Iris pigment epithelial cell (primary cell): ENCODE measurements at places on chromosomes 16 and 17.

DNA sequence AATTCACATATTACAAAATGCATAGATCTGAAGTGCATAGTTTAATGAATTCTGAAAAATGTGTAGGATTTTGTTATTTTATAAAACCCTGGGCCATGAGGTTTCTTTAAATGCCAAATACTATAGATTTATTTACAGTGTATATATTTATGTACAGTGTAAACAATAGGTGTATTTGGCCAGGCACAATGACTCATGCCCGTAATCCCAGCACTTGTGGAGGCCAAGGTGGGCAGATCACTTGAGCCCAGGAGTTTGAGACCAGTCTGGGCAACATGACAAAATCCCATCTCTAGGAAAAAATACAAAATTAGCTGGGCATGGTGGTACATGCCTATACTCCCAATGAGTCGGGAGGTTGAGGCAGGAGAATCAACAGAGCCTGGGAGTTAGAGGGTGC lies 249.4 kb downstream of the PRKCA start:
- DNase-seq = no peak

DNA sequence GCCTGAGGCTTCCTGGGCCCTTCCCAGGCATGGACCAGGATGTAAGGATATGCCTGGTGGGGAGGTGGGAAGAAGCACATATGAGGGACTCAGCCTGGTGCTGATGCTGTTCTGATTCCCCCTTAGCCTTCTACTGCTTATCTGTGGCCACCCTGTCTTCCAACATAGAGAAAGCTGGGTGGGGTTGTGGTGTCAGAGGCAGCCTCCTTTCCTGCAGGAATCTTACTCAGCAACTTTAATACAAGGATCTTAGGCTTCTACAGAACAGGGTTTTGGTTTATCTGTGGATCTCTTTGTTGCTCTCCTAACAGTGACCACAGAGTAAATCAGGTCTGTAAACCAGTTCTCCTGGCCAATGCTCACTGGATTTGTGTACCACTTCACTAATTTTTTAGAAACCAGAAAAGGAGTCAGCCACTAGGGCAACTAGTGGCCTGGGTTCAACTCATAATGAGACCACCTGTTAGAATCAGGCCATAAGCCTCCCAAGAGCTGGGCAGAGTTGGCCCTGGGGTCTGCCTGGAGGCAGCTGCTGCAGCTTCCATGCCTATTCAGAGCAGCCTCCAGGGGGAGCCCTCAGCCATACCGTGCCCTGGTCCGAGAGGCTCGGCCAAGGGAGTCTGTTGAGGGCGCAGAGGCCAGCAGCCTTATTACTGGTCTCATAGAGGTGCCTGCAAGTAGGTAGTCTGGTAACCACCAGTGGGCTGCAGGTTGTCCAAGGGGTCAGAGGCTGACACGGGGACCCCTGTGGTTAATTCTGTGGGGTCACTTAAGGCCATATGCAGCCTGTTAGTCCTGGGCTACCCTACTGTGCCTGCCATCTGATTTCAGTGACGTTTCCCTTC lies 7.1 kb downstream of the HAS3 start:
- DNase-seq = no peak

- DNase-seq = no peak
Observed at GRCh38 chr17:75387771-75388170, 17.7 kb downstream of the GRB2 start.

DNA sequence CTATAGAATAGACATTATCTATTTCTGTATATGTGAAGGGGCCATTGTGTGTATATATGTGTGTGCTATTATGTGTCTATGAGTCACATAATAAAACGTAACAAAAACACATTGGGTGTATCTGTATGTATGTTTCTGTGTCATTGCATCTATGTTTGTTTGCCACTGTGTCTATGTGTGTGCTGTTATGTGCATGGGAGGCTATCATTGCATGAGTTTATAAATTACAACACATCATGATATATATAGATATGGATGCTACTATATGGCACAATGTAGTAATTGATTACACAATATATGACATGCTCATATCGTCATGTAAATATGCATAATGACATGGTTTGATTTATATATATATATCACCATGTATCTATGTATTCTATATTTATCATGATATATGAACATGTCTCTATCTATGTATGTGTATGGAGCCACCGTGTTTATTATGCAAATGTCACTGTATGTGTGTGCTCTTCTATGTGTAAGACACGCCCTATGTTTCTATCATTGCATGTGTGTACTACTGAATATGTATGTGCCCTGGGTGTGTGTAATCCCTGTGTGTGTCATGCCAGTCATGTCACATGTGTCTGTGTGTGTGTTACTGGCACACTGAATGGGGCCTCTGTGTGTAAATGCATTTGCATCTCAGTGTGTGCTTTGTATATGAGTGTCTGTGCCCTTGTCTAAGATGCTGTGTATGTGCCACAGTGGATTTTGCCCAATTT lies 1.4 kb upstream of the TSPOAP1 start:
- DNase-seq = no peak

- DNase-seq = no peak
Observed at GRCh38 chr16:82185012-82185411, 15.0 kb upstream of the MPHOSPH6 start.

GRCh38 chr16:20940871-20941635 lies 40.5 kb downstream of the LYRM1 start:
- no peak for DNase-seq

DNA sequence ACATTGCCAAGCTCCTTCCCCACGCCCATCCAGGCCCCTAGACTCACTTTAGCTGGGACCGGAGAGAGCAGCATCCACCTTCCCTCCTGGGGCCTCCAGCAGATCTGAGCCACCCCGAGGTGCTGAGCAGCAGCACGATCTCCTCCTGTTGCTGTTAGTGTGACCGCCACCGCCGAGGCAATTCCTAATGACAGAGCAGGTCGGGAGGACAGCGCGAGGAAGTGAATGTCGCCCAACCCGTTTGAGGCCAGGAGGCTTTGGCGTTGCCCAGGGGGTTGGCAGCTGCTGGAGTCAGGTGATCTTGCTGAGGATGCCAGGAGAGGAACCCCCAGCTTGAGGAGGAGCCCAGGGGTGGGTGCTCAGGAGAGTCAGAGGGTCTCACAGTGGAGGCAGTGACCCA lies at the start of gene RNF222:
Gene RNF222 (minus strand): TSS at position 192 of the 400 bp plus-strand sequence. CDS start 4,366 bp downstream, outside the sequence.
- DNase-seq = no peak

- DNase-seq = no peak
Observed at GRCh38 chr16:78902321-78902720, 698.2 kb downstream of the MAF start.

DNA sequence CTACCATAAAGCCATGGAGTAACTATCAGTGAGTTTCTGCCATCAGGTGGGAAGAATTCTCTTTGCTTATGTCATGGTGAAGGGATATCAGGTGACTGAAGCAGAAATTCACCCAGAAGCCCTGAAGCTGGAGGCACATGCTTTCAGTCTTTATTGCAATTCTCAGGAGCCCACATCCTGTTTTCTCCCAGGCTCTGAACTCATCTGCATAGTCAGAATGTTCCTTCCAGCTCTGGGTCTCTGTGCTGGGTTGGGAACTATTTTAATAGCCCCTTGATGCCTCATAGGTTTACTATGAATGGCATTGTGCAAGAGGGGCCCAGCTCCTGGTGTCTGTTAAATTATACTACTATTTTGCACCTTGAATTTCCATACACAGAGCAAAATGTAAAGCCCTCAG lies 198.4 kb upstream of the SOX9 start:
- DNase-seq = peak; percentile 91

DNA sequence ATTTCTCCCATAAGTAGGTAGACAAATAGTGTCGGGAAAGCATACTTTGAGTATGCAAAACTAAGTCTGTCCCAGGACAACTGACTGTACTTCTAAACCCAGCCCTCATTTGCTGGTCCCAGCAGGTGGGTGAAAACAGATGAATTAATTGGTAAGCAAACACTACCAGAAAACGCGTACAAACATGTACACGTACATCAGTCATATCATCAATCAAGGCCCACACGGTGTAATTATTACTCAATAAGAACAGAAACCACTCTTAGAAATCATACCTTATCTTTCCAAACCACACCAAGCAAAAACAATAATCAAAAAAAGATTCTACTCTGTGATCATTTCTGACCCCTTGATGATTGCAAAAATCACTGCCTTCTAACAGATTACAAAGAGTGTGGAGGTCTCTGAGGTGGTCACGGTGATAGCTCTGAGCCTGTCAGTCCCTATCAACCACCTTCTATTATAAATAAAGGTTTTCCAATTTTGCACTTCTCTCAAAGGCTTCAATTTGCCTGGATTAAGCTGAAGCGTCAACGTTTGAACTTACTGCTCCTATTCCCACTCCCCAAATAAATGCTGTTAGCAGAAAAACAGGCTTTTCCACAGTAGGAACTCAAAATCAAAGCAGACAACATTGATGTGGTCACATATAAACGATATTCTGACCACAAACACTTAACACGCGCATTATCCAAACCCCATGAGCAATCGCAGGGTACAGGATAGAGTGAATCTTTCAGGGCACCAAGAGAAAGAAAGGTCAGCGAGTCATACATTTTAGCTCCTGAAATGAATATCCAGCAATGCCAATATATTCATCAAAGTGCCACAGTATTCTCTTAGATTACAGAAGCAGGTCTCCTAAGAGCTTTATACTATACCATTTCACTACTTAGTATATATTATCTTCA lies 211.9 kb downstream of the STX8 start:
- DNase-seq = peak; percentile 83

DNA sequence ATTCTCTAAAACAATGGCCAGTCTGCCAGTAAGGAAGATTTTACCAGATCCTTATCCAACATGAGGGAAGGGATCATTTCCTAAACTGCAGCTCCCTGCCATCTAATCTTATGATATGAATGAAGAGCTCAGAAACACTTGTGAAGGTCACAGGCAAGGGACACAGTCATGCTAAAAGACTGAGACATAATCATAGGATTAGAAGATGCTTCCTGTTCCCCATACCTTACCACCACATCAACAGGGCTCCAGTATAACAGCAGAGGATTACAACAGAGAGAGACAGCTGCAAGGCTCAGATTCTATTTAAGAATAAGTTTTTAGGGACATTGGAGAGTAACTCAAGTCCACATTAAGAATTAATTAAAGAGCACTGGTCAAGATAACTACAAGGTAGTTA lies 93.3 kb downstream of the BRIP1 start:
- DNase-seq = peak; percentile 96

- peak; percentile 57 for DNase-seq
Observed at GRCh38 chr16:75621170-75621477, 2.0 kb downstream of the ADAT1 start.

GRCh38 chr16:27365142-27366089 lies 36.6 kb upstream of the IL21R start:
- peak; percentile 75 for DNase-seq

DNA sequence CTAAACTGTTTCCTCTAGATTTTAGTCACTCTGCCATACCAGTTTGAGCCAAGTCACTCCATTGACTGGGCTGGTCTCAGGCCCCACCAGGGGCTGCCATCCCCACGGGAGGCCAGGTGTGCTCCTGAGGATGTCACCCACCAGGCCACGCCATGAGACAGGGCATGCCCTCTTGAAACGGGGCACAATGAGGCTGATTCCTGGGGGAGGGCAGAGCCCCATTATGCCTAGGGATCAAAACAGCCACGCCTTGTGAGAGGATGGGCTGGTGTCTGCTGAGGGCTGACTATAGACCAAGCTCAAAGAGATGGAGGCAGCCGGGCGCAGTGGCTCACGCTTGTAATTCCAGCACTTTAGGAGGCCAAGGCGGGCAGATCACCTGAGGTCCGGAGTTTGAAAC lies 21.5 kb downstream of the GINS2 start:
- DNase-seq = no peak

GRCh38 chr16:74841904-74842303 lies 67.3 kb upstream of the FA2H start:
- no peak for DNase-seq

GRCh38 chr17:49576917-49577649 lies 1.4 kb downstream of the NXPH3 start:
- DNase-seq = no peak

GRCh38 chr16:9092978-9093344 lies 1.5 kb downstream of the HAPSTR1 start:
- DNase-seq = no peak

GRCh38 chr16:61926766-61927165 lies 109.5 kb downstream of the CDH8 start:
- DNase-seq = peak; percentile 5

DNA sequence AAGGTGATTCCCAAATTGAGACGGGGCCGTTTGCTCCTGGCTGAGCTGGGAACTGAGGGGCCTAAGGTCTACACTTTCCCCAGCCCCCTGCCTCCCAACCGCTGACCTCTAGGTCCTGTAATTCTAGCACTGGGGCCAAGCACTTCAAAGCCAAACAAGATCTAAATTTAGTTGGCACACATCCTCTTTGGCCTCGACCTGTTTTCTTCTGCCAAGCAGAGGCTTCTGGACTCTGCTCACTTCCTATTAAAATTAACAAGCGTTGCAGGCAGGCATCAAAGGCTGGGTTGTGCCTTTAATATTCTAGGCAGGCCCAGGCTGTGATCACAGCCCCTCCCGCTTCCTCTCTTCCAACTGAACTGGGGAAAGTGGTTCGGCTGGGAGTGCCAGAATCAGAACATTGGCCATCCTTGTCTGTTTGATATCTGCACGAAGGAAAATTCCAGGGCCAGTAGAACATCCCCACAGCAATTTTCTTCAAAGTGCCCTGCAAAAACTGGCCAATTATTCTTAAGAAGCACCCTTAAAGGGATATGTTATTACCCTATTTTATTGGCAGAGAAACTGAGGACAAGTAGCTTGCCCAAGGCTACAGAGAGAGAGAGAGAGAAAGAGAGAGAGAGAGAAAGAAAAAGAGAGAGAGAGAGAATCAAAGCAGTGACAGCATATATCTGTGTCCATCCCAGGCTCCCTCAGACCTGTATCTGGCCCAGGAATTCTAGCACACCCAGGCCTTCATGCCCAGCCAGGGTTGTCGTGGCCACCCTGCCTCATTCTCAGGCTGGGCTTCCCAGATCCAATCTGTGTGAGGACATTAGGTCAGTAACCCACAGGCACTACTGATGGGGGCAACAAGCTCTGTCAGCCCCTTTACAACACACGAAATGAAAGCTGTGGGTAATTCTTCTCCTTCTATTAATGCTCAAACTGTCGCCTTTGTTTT lies 12.8 kb upstream of the MT4 start:
- no peak for DNase-seq

GRCh38 chr16:14321542-14321941 lies 250.4 kb downstream of the MRTFB start:
- DNase-seq = no peak

- no peak for DNase-seq
Observed at GRCh38 chr17:2402544-2402943, 1.7 kb upstream of the MNT start.

GRCh38 chr16:19872179-19872863 lies 12.3 kb downstream of the GPRC5B start:
- no peak for DNase-seq

DNA sequence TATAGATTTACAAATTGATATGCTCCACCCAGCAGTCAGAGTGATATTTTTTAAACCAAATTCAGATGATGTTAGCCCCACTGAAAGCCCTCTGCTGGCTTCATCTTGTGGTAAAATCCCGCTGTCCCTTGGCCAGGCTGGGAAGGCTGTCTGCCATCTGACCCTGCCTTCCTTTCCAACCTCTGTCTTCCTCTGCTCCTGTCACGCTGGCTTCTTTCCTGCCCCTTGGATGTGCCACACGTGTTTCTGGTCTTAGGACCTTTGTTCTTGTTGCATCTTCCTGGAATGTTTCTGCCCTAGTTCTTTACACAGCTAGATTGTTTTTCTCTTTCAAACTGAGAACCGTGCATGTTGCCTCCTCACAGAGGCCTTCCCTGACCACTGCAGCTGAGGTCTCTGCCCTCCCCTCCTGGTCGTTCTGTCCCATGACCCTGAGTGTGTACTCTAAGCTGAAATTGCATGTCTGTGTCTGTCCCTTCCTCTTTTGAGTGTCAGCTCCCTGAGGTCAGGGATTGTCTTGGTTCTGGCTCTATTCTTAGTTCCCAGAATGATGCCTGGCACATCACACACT lies 11.4 kb downstream of the NT5M start:
- no peak for DNase-seq
